ENCODE measurements at places on chromosomes 7 and 10.

DNA sequence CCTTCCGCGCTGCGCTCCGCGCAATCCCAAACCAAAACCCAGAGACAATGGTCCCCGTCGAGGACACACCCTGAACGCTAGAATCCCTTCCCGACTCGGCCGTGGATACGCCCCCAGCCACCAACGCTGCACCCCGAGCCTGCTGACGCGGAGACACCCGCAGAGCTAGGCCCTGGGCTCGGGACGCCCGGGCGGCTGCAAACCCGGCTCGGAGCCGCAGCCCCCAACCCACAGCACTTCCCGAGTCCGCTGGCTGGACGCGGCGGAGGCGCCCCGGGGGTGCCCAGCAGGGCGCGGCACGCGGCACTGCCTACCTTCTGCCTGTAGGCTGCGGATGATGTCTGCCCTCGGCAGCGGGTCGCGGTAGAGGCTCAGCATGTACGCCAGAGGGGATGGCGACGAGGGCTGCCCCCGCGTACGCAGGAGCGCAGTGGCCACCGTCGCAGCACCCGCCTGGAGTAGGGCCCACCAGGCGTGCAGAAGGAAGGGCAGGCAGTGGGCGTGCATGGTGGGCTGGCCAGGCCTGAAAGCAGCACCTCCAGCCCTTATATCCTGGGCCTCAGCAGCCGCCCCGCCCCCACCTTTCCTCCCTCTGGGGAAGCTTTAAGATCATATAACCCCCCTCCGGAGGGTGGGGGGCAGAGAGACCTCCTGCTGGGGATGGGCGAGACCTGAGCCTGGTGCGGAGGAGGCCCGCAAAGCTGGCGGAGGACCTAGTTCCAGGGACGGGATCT lies at the start of gene NODAL:
NODAL (minus strand) TSS at position 521 of the 734 bp plus-strand sequence; CDS start at position 507, 14 bp downstream.
- no peak for DNase-seq

GRCh38 chr7:107048783-107049418 lies 4.4 kb downstream of the PRKAR2B start:
- DNase-seq, result no peak

- DNase-seq, result no peak
Measured at GRCh38 chr10:636016-636730, 53.3 kb downstream of the DIP2C start.

DNA sequence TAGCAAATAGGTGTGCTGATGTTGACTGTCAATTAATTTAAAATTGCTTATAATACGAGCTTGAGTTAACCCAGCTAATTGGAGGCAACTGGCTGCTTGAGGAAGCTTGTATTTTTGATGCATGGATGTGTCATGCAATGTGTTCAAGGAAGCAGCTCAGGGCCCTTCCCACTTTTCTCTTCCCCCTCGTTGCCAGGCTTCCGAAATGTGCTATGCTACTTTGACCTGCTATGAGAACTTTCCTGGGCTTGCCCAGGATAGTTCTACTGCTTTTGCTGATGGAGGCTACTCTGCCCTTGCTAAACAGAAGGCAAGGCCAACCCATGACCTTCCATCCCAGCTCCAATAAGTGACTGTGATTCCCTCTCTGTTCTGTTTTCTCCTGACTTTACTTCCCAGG lies 24.4 kb downstream of the PLCE1 start:
- DNase-seq, result no peak

DNA sequence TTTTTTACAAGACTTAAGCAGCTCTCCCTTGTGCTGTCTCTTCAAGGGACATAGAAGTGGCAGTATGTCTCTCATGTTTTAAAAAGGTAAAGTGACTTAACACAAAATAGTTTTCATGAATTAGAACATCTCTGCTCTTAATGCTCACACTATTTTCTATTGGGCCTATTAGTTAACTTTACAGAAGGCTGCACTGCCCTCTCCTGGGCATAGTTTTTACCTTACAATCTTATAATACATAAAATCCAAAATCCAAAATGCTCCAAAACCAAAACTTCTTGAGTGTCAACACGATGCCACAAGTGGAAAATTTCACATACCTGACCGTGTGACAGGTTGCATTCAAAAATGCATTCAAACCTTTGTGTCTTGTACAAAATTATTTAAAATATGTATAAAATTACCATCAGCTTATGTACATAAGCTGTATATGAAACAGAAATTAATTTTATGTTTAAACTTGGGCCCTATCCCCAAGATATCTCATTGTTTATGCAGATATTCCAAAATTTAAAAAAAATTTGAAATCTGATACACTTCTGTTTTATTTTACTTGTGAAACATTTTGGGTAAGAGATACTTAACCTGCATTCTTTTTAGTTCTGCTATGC lies 25.8 kb downstream of the TES start:
- DNase-seq, result peak; percentile 76

DNA sequence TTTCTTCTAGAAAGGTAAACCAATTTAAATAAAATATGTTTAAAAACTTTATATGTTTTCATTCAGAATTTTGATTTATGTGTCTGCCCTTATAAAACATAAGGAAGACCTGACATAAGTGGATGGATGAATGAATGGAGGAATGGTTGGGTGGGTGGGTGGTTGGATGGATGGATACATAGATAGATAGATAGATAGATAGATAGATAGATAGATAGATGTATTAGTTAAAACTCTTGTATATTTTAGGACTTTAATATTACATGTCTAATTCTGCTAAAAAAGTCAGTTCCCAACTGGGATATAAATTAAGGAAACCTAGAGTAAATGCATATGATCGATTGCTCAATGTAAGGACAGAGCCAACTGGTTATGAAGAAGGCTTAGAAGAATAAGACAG lies 156.3 kb upstream of the WNT16 start:
- no peak for DNase-seq

- DNase-seq, result no peak
Measured at GRCh38 chr7:80053124-80053523, 81.5 kb upstream of the GNAI1 start.

DNA sequence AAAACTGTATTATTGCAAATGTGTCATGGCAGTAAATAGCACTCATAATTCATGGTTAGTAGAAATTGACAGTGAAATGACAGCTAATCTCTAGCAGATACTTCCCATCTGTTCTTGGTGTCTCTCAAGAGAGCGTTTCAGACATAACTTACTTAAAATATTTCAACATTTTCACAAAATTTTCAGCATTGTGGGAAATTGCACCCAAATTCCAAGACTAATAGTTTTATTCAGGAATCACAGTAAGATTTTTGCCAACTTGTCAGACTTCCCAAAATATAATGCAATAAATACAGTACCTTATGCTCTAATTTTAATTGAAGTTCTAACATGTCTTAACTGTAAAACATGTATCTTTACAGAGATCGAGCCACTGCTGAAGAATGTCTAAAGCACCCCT lies 41.2 kb downstream of the STK17A start:
- no peak for DNase-seq

DNA sequence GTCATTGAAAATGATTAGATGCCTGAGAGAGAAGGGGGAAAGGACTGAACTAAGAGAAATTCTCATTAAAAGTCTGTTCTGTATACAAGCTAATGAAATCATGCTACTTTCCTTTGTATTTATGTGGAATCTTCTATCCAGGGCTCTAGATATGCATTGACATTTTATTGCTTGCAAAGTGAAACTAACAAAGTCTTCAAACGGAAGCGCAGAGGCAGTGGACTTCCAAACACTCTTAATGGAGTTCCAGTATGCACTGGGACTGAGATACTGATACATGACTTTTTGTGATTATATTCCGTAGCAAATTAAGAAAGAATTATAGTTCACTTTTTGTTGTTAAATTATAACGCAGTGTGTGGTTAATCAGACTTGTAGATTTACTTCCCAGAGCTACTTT lies 166.8 kb upstream of the TBX20 start:
- DNase-seq, result peak; percentile 31

DNA sequence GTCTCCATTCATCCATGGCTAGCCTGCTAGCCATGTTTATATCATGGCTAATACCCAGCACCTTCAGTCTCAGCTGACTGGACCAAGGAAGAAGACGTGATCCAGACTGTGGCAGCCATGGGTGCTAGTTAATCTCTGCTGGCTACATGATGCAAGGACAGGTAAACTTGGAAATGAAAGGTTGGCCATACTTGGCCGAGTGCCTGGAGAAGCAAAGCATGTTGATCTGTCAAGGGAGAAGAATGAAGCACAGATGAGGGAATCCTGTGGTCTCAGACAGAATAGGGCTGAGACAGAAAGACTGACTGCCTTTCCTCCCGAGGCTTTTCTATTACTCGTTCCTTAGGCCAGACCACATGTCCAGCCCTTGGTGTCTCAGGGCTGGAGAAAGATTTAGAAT lies 41.1 kb downstream of the CPVL start:
- DNase-seq, result no peak

GRCh38 chr7:155709453-155709852 lies 65.0 kb downstream of the RBM33 start:
- no peak for DNase-seq

- DNase-seq, result peak; percentile 76
Measured at GRCh38 chr7:99098824-99099498, 44.9 kb downstream of the SMURF1 start.

DNA sequence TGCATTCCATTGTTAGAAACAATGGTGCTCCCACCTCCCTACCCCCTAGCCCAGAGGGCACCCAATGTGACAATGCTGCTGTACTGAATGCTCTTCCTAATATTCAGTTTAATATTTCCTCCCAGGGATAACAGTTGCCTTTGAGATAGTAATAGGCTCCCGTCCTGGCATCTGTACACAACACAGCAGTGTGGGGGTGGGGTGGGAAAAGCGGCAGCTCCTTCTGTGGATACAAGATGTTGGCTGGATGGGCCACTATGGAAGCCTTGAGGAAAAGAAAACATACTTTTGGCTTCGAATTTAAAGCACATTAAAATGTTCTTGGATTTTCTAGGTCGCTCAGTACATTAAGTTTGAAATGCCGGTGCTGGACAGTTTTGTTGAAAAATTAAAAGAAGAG lies 9.2 kb upstream of the ZNF22 start:
- peak; percentile 22 for DNase-seq

DNA sequence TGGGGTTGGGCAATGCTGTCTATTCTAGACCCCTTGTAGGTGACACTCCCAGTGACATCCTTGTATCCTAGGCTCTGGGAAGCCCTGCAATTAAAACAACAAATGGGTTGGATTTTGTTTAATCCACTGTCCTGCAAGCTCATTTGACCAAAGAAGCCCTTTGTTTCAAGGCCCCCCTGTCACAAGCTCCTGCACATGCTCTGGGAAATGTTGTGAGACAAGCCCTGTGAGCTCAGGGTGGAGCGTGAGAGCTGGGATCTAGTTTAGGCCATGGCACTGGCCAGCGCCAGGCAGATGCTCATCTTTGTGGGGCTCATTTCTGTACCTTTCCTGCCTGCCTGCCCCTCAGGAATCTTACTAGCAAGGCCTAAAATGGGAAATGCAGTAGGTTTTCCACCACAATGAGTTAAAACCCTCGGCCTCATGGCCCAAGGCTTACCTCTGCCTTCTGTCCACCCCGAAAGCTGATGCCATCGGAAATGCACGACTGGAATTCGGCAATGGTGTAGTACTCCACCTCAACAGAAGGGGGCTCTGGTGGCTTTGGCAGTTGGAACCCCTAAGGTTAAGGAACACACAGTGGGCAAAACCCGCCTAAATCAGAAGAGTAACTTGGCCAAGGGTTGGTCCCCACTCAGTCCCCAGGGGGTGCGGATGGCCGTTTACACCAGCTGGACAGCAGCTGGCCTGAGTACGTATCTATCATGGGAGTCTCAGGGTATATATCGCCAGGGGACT lies 112.0 kb downstream of the NEURL1 start:
- peak; percentile 76 for DNase-seq

All from cardiac fibroblast (primary cell).